ENCODE measurements at places on chromosomes 1 and 21.

DNA sequence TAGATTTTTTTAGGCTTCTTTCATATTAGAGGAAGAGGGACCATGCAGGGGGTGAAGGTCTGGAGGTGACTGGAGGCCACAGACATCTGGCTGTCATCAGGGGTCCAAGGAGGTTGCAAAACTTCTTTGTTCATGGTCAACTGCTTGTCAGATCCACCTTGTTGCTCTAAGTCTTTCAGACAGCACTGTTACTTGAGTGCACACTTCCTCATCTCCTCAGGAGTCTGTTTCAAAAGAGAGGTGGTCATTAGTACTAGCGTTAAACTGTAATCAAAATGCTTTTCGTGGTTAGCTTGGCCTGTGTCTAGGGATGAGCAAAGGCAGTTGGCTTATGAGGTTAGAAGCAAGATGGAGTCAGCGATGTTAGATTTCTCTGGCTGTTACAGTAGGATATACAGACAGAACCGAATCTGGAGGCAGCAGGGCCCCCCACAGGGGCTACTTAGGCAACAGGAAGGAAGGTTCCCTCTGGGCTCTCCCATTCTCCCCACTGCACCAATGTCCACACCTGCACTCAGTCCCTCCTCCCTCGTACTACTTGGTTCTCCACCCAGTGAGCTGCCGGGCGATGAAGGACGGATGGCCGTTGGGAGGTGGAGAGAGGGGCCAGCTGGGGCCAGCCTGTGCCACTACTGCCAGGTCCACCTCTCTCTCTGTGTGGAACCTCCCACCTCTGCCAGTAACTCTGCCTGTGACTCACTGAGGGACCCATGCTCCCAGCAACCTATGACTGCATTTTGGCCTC, 57.2 kb downstream of the TOR1AIP2 start:
- no peak for DNase-seq

- no peak for DNase-seq
Observed at GRCh38 chr1:203408486-203409481, 57.9 kb upstream of the FMOD start.

GRCh38 chr1:88284066-88284465, 400.0 kb upstream of the PKN2 start:
- DNase-seq, result no peak

DNA sequence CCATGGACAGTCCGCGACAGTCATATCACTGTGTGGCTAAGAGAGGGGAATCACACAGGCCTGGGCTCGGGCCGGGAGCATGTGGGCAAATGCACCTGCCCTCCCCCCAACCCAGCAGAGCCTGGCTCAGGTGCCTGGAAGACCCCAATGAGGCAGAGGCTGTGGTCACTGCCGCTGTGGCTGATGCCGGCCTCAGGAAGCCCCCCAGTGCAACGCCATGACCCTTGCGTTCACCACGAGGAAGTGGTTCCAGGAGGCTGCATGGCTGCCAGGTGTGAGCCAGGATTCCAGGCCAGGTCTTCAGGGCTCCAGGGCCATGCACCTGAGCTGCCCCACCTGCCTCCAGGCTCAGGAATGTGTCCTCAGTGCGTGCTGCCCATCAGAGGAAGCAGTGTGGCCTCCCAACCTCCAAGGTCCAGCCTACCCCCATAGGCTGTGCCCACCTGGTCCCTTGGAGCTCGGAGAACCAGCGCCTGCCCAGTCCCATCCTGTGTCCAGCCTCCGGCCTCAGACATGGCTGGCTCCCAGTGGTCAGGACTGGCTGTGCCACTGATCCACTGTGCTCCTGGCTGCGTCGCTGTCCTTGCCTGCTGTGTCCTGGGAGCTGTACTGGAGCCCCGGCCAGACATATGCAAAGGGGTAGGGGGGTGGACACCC, 8.0 kb downstream of the ARHGEF16 start:
- DNase-seq, result no peak

DNA sequence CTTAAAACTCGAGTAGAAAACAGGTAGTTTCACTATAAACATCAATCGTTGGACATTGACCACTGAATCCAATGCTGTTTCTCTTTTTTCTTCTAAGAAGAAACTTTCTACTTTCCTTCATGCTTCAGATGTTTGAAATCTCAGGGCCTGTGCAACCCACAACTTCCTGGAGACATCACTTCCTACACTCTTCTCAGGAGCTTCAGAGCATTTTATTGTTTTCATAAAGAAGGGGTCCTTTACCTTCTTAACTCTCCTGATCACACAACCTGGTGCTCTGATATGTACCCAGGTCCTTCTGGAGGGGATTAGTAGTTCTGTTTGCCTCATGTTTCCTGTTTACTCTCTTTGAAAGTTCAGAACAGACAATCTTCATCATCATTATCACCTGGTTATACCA, 113.0 kb upstream of the VAV3 start:
- no peak for DNase-seq

DNA sequence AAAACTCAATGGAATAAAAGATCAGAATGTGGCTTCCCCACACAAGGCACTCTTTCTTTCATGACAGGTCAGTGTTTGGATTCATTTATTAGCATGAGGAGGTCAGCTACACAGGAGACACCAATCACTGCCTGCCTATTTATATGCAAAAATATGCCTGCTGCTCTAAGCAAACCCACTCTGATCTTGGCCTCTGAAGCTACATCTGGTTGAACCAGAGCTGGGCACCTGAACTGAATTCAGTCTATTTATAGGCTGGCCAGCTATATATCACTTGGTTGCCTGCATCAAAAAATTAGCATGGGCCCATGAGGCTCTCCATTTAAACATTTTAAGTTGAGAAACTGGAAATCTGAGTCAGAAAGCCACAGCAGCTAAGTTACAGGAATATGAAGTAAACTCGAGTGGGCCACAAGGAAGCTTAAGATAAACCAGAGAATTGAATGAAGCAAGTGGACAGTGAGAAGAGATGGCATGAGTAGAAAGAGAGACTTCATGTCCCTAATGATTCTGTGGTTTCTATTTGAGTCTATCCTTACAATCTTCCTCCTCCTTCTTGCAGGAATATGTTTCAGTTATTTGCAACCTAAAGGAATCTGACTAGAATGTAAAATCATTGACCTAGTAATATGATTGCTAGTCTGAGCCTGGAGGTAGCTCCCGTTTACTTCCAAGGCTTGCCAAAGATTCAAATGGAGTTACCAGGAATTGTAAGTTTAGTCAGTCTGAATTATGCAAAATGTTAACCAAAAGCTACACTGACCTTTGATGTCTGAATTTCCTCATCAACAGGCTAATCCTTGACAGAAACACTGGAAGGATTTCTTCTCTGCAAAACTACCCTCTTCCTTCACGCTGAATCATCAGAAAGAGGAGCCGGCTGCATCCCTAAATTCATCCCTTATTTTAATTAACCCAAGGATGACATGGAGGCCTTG, 17.7 kb downstream of the DDAH1 start:
- no peak for DNase-seq

DNA sequence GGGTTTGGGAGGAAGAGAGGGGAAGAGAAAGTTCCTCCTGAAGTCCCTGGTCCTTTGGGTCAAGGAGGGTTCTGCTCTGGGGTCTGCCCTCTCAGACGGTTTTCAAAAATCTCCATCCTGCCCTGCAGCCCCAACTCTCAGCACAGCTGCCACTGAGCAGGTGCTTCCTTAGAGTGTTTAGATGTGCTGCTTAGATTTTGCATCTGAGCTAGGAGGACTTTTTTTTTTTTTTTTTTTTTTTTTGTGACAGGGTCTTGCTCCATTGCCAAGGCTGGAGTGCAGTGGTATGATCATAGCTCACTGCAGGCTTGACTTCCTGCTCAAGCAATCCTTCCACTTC, 324.9 kb upstream of the POU3F1 start:
- no peak for DNase-seq

- DNase-seq, result no peak
Observed at GRCh38 chr1:230753191-230753585, 6.0 kb downstream of the CAPN9 start.

- DNase-seq, result no peak
Observed at GRCh38 chr1:164760569-164760968, 201.6 kb downstream of the PBX1 start.
